ENCODE measurements at places on chromosomes 12 and 14.

GRCh38 chr12:120066341-120066740 lies 50.2 kb downstream of the RAB35 start:
- no peak for DNase-seq

DNA sequence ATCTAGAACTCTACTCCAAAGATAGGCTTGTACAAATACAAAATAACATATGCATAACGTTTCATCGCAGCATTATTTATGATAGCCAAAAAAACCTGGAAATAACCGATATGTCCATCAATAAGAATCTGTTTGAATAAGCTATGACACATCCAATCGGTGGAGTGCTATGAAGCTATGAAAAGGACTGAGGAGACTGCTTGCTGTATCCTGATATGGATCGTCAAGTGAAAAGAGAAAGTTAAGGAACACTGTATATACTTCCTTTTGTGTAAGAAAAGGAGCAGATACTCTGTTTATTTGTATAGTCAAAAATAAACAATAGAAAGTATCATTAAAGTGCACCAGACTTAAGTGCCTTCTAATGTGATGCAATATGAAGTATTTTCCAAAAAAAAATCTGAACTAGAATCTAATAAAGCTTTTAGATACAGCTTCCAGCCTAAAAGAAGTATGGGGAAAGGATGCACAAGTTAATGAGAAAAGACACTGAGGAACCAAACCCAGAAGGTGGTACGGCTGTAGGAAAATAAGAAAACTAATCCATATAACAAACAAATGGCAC lies 645 bp upstream of the KLHDC1 start:
- DNase-seq, result no peak

GRCh38 chr12:22287101-22287500 lies 47.4 kb downstream of the ST8SIA1 start:
- no peak for DNase-seq

- DNase-seq, result no peak
Measured at GRCh38 chr14:75040507-75040906, 10.8 kb downstream of the MLH3 start.

GRCh38 chr14:41636492-41637392 lies 30.1 kb downstream of the LRFN5 start:
- DNase-seq, result no peak

DNA sequence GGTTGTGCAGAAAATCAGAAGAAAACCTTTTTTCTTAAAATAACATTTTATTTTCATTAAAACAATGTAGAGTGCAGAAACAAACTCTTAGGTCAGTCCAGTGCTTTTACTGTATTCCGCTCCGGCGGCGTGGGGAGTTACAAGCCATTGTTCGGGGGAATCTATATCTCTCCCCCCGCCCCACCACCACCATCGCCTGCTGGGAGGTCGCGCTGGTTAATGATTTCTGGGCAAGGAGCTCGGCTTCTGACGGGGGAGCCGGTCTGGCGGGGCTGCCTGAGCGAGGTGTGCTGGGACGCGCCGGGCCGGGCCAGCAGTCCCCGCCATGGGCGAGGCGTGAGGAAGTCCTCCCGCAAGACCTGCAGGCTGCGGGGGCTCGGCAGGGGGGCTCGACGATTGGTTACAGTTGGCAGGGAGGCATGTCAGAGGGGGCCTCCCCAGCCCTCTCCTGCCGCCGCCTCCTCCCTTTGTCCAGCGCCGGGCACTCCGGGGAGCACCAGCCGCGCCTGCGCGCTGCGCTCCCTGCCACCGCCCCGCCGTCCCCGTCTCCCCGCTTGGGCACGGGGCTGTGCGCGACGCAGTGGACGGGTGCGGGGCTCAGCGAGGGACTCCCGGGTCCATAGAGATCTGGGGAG lies 1.0 kb upstream of the DUSP6 start:
- DNase-seq, result peak; percentile 65

GRCh38 chr14:73133795-73134194 lies 2.5 kb upstream of the PSEN1 start:
- no peak for DNase-seq

DNA sequence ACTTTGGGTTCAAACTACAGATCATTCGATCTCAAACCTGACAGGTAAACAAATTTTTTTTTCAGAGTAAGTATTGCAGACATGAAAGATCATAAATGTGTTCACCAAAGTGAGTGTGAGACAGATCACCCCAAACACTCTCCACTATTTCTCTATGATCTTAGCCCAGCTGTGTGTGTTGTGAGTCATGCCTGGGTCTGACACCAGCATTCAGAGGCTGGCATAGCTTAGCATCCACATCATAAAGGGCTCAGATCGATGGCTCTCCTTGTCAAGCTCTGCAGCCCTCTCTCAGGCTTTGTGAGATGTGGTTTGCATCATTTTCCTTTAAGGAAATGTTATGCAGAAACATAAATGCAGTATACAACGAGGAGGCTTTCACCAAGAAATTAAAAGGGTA lies 164.9 kb downstream of the ETV6 start:
- DNase-seq, result no peak

DNA sequence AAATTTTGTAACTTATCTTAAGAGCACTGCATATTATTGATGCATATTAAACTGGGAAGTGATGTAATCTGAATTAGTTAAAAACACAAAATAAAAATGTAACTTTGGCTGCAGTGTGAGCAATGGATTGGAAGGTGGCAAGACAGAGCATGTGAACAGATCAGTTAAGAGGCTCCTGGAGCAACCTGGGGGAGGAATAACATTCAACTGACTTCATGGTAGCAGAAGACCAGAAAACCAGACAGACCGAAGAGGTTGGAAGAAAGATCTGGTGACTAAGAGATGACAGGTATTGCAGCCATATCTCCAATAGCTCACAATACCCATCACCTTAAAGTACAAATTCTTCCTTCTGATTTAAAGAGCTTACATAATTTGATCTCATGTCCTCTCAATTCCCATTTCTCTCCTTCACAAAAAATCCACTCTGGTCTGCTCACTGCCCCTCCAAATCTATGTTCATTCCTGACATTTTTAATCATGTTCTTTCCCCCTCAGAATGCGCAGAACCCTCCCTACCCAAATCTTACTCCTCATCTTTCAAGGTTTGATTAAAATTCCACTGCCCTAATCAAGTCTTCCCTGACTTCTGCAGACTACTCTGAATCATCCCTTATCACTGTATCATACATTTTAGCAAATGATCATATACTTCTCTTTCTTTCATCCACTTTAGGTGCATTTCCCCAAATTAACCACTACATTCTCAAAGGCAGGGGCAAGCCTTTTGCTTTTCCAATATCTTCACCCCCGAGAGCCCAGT lies 51.5 kb downstream of the DUSP16 start:
- no peak for DNase-seq

DNA sequence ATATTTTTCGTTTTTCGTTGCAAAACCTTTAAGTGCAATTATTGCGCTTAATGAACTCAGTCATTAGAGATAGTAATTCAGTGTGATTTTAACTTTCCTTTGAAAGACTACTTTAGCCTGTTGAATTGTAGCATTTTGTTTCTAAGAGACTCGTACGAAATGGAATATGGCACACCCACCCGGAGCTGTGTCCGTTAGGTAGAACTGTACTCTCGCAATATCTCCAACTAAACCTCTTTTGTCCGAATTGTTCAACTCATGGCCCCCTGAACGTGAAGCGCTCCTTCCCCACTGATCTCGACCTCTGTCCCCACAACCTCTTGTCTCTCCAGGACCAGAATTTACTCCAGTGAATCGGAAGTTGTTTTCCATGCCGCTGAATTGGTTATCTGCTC lies 800 bp downstream of the PCNX4 start:
- peak; percentile 17 for DNase-seq

DNA sequence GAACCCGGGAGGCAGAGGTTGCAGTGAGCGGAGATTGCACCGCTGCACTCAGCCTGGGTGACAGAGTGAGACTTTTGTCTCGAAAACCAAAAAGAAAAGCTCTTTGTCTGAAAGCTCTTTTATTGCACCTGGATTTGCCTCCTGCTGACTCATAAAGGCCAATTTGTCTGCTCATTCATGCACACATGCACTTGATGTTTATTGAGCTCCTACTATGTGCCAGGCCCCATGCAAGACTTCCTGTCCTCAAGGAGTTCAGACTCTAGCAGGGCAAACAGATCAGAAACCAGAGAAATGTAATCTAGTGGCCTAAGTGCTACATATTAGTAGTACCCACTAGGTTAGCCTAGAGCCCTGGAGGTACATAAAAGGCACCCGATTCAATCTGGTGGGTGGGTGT lies 16.3 kb upstream of the MLEC start:
- no peak for DNase-seq

GRCh38 chr12:46723629-46724419 lies 102.0 kb downstream of the SLC38A4 start:
- DNase-seq, result no peak

- no peak for DNase-seq
Measured at GRCh38 chr12:30829876-30830275, 75.1 kb upstream of the CAPRIN2 start.

GRCh38 chr12:90281154-90281868 lies 572.7 kb upstream of the ATP2B1 start:
- no peak for DNase-seq

DNA sequence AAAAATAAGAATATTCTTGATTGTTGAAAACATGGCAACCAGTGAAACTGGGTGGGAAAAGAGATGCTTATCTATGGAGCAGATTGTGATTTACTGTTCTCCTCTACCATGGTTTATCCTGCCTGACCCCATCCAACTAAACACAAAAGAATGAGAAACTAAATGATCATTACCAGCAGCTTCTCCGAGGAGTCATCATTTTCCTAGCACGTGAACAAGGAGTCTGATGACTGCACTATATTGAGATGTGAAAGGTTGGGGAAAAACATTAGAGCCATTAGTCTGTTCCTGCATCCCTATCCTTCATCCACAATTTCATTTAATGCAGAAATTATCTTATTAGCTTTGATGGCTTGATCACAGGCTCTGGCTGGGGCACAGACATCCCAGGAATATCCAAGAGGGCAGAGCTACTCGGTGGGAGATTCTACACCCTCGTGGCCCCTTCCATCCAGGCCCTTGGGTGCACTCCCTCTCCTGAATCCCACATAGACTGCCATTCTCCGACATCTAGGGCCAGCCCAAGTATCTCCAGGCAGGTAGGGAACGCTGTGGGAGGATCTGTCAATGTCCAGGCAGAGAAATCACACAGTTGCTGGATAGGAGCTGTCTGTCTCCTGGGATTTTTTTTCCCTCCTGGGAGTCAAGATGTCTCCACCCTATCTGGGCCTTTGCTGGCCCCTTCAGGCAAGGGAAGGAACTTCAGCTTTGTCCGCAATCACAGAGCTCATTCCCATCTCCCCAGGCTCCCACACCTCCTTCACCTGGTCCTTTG lies 43.3 kb upstream of the DHRS4 start:
- peak; percentile 72 for DNase-seq

DNA sequence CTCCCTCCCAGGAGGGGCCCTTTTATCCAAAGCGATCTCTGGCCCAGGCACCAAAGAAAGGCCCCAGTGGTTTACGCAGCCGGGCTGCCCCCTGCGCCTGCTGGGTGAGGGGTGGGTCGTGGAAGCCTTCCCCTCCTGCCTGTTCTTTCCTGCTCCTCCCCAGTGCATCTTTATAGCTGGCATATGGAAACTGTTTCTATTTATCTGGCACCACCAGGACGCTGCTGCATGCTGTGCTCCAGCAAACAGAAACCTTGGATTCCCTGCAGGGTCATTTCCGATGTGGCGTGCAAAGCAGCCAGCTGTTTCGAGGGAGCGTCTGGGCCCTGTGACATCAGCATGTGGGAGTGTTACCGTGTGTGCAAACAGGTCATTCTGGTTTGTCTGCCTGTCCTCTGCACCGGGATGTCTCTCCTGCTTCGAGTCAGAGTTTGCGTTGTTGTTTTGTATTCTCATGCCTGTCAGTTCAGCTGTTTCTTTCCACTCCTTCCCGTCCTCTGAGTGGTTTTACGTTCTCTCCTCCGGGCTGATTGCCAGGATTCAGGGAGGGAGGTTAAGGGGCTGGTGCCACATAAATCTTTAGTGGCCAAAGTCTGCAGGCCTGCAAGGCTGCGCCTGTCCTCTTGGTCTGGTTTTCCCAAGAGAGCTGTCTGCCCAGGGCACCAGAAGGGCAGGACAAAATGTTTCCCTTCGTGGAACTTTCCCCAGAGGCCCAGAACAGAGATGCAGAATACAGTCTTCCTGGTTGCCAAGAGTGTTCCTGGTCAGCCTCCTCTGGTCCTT lies 24.6 kb downstream of the TPCN1 start:
- DNase-seq, result no peak

GRCh38 chr12:45601390-45601789 lies 128.1 kb upstream of the ARID2 start:
- DNase-seq, result no peak

DNA sequence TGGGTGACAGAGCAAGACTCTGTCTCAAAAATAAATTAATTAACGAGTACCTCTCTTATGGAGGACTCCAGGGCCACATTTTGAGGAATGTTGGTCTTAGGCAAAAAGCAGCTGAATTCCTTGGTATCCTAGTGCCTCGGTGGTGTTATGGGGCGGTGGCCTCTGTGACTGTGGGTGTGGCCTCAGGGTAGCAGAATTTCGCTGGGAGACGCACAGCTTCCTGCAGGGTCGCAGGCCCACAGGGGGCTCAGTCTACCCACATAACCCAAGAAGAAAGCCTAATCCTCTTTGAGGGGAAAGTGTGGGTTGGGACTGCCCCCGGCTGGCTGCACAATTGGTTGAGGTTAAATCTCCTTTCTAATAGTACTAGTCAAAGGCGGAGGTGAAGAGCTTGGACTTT lies 11.2 kb upstream of the SERPINA4 start:
- DNase-seq, result no peak

- DNase-seq, result no peak
Measured at GRCh38 chr14:53603994-53604393, 352.6 kb downstream of the BMP4 start.

- DNase-seq, result no peak
Measured at GRCh38 chr12:6752167-6752920, 597 bp downstream of the MLF2 start.

DNA sequence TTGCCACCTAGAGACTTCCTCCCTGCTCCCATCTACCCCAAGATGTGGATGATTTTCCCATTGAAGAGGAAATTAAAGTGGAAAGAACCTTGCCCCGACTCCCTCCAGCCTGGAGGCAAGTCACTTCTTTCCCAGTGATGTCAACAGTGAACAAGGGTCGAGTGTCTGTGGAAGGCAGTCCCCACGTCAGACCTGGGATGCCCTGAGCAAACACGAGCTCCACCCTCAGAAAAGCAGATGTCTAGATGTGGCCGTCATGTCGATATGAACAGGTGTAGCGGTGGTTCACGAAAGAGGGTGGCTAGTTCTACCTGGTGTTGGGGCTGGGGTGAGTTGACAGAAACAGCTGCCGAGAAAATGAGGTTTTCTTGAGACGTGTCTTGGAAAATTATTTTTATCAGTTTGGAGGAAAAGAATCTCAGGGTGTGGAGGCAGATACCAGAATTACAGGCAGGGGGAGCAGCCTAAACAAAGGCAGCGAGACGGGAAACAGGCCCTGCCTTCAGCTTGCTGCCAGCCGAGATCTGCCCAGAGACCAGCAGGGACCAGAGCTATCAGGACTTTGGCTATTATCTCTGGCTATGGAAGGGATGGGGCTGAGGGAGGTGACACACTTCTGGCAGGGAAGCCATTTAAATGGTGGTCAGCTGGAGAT lies 25.9 kb downstream of the SYNDIG1L start:
- DNase-seq, result no peak
